ENCODE measurements at places on chromosomes 6 and 20. TPM values are rescaled to one million over a fixed set of nuclear protein-coding genes. Genes with fewer than 3 reads are reported as not detected.

DNA sequence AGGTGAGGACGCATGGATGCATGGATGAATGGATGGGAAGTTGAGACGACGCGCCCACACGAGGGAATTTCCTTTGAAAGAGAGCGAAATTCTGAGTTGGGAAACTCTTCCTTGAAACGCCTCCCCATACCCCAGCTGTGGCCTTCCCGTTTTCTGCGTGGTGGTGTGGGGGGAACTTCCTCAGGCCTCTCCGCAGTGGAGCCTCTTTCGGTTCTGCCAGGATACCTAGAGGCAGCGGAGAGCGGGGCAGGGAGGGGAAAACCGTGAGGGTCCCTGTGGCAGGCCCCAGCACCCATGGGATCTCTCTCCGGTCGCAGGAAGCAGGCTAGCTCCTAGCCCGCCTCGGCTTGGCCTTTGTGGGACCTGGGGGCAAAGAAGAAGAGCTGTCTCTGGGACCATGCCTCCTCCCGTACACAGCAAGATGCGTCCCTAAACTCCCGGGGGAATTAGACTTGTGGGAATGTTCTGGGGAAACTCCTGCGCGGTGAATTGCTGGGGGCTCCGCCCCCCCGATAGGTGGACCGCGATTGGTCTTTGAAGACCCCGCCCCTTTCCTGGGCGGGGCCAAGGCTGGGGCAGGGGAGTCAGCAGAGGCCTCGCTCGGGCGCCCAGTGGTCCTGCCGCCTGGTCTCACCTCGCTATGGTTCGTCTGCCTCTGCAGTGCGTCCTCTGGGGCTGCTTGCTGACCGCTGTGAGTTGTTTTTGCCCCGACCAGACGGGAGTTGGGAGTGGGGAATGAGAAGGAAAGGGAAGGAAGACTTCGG is at the start of gene CD40:
TSS of gene CD40 (plus strand) at position 611 of the 764 bp plus-strand sequence. CDS start at position 641, 30 bp downstream.
- H3K36me3 ChIP-seq, result peaks cover 4% of the 10 kb centered on the region
- H3K4me3 ChIP-seq, result peak within 1 kb of the TSS; percentile 86
- peak; percentile 95 for DNase-seq
- peaks cover 7% of the 10 kb centered on the region for H3K27me3 ChIP-seq
- H3K27ac ChIP-seq, result no peak within 1 kb of the TSS

DNA sequence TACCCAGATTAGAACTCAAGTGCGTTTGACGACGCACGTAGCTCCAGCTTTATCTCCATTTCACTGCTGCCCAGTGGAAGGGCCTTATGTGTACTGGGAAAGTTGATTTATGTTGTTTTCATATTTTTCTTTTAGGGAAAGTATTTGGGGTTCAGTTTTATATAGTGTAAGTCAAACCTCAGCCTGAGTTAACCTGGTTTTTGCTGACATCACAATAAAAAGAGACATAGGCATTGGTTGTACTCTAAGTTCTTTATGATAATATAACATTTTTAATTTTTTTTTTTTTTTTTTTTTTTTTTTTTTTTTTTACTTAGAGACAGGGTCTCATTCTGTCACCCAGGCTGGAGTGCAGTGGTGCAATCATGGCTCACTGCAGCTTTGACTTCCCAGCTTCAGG is 34.1 kb upstream of the PRL start:
- DNase-seq, result no peak
- peaks cover 2% of the 10 kb centered on the region for H3K4me1 ChIP-seq
- H3K27ac ChIP-seq, result no peak overlapping the region
- no peak overlapping the region for H3K4me3 ChIP-seq
- H3K27me3 ChIP-seq, result no peaks in the 10 kb centered on the region
- no peaks in the 10 kb centered on the region for H3K36me3 ChIP-seq

The ABRACL gene
- total RNA-seq, result 123 TPM

GRCh38 chr6:41921712-41921998 is 356 bp downstream of the BYSL start:
- no peaks in the 10 kb centered on the region for H3K4me1 ChIP-seq
- no peaks in the 10 kb centered on the region for H3K27me3 ChIP-seq
- peak overlapping the region; percentile 100 for H3K4me3 ChIP-seq

DNA sequence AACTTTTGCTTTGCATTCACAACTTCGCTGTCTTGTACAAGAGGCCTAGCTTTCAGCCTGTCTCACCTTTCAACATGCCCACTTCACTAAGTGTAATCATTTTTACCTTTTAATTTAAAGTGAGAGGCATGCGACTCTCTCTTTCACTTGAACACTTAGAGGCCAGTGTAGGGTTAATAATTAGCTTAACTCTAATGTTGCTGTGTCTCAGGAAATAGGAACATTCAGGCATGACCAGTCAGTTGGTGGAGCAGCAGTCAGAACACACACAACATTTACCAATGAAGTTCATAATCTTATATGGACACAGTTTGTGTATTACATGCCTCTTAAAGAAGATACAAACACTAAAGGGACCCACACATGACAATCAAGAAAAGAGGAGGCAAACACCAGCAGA is 47.6 kb downstream of the HTR1B start:
- H3K27me3 ChIP-seq, result no peaks in the 10 kb centered on the region
- no peaks in the 10 kb centered on the region for H3K4me1 ChIP-seq
- no peak for DNase-seq
- no peak overlapping the region for H3K4me3 ChIP-seq

GRCh38 chr6:6626187-6626586 is 37.7 kb downstream of the LY86 start:
- H3K4me3 ChIP-seq, result no peak overlapping the region
- no peak for DNase-seq
- H3K4me1 ChIP-seq, result no peaks in the 10 kb centered on the region
- H3K36me3 ChIP-seq, result no peaks in the 10 kb centered on the region
- no peaks in the 10 kb centered on the region for H3K27me3 ChIP-seq

GRCh38 chr20:31806564-31807355 is 12.4 kb upstream of the MYLK2 start:
- no peak overlapping the region for H3K4me3 ChIP-seq
- no peak for DNase-seq
- no peak overlapping the region for H3K27ac ChIP-seq

DNA sequence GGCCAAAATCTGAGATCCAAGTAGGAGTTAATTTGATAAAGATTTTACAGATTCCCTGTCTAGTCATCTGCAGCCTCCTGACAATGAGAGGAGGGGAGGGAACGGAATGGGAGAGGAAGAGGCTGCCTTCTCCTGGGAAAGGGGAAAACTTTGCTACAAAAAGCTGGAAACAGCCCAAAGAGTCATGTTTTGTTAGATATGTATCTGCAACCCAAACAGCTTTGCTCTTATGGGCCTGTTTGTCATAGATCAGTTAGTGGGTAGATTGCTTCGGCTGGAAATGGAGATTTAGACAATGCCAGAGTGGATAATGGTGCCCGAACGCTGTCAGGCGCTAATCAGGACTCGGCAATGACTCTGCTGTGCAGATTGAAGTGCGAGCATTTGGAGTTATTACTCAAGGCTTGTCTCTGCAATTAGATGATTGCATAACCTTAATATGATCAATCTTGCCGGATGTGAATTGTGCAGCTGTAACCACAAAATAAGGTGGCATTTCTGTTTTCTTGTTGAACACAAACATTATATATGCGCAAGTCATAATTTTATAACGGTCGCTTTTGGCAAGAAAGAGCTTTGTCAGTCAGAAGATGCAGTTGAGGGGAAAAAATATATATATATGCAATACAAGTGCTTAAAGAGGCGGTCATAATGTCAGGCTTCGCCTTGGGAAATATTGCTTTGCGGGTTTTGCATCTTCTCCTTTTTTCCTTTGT is 92.4 kb upstream of the MAFB start:
- H3K27me3 ChIP-seq, result no peaks in the 10 kb centered on the region
- H3K36me3 ChIP-seq, result no peaks in the 10 kb centered on the region
- H3K27ac ChIP-seq, result no peak overlapping the region
- H3K4me3 ChIP-seq, result no peak overlapping the region
- DNase-seq, result no peak
- peaks cover 3% of the 10 kb centered on the region for H3K4me1 ChIP-seq

DNA sequence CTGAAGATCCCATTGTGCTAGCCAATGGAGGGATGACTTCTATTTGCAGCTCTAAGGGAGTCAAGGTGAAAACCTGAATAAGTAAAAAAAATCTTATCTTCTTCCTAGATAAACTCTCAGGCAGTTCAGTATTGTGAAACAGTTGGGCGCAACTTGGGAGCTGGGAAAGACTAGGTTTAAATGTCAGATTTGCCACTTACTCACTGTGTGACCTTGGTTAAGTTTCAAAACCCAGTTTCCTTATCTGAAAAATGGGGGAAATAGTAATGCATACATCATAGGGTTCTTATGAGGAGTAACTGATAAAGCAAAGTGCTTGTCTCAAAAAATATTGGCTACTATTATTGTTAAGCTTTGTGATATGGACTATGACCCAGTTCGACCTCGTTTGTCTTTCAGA is 88.8 kb downstream of the CD83 start:
- DNase-seq, result no peak
- H3K4me3 ChIP-seq, result no peak overlapping the region
- no peaks in the 10 kb centered on the region for H3K27me3 ChIP-seq
- H3K36me3 ChIP-seq, result peaks cover 3% of the 10 kb centered on the region

GRCh38 chr6:111620169-111620568 is 14.5 kb upstream of the TRAF3IP2 start:
- no peaks in the 10 kb centered on the region for H3K27me3 ChIP-seq
- no peaks in the 10 kb centered on the region for H3K36me3 ChIP-seq
- no peak for DNase-seq
- no peak overlapping the region for H3K4me3 ChIP-seq

The PCED1A gene
- total RNA-seq, result 30.8 TPM

GRCh38 chr20:36118371-36118770 is 36.2 kb upstream of the EPB41L1 start:
- no peaks in the 10 kb centered on the region for H3K27me3 ChIP-seq
- H3K4me1 ChIP-seq, result 0 out of 2 replicates have a peak, but pooled peaks cover 2% of the 10 kb centered on the region
- no peak for DNase-seq
- no peak overlapping the region for H3K27ac ChIP-seq
- H3K4me3 ChIP-seq, result no peak overlapping the region

The ZBP1 gene
- total RNA-seq, result not detected

The F13A1 gene
- 0.18 TPM for total RNA-seq

The FAM209B gene
- 0.92 TPM for total RNA-seq

DNA sequence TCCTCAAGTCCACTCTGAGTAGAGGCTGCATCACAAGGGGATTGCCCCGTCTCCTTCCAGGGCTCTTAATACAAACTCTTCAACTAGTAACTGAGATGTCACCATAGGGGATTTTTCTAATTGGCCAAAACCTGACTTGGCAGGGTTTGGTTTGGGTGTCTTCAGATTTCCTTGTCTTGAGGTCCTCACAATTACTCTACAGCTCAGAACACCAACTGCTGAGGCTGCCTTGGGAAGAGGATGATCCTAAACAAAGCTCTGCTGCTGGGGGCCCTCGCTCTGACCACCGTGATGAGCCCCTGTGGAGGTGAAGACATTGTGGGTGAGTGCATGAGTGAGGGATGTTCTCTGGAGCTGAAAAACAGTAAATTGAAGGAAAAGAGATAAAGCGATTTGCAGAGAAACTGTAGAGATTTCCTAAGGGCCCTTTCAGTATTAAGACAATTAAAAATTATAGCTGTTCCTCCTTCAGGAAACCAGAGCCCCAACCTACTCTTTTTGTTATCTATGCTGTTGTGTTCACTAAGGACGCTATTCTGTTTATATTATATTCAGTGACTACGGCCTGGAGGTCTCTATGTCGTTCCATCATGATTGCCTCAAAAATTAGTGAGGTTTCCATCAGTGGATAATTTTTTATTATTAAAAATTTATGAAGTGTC is at the start of gene HLA-DQA1:
TSS of gene HLA-DQA1 (plus strand) at position 188 of the 662 bp plus-strand sequence. CDS start at position 241, 53 bp downstream.
- no peak for DNase-seq
- no peaks in the 10 kb centered on the region for H3K36me3 ChIP-seq
- H3K27ac ChIP-seq, result no peak within 1 kb of the TSS
- H3K4me3 ChIP-seq, result no peak within 1 kb of the TSS

The MAK gene
- total RNA-seq, result 0.20 TPM

DNA sequence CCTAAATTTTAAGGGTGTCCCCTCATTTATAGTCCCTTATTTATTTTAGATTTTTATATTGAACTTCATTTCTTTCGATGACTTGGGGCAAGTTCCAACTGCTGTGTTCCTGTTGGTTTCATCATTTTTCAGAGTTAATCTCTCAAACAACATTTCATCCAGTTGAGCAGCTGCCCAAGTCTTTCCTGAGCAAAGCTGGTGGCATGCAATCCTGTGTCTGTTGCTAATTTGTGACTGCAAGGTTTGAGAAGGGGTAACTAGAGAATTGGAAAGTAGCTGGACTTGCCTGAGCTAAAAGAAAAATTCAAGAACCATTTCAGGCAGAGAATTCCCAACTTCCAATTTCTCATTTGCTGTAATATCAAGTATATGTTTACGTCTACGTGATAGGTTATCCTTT is 881.5 kb upstream of the SLC35B3 start:
- no peak overlapping the region for H3K27ac ChIP-seq
- H3K4me1 ChIP-seq, result no peaks in the 10 kb centered on the region
- H3K36me3 ChIP-seq, result no peaks in the 10 kb centered on the region
- H3K27me3 ChIP-seq, result no peaks in the 10 kb centered on the region
- H3K4me3 ChIP-seq, result no peak overlapping the region

DNA sequence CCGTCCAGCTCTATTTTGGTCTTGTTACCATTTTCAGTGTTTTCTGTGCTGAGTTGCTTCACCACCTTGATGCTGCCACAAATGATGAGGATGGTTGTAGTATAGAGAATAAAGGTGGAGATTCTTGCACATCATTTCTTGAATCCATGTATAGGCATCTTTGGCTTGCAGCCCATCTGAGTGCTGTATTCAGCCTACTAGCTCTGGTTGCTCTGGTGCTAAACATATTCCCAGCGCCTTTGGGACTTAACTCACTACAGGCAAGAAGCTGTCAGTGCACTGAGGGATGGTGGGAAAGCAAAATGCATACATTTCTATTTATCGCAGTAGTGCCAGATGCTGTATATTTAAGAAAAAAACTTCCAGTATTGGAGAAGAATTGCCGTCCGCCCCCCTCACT is 86.0 kb downstream of the CARMIL1 start:
- DNase-seq, result no peak
- no peak overlapping the region for H3K27ac ChIP-seq
- no peak overlapping the region for H3K4me3 ChIP-seq
- H3K4me1 ChIP-seq, result peaks cover 8% of the 10 kb centered on the region
- H3K36me3 ChIP-seq, result no peaks in the 10 kb centered on the region
- no peaks in the 10 kb centered on the region for H3K27me3 ChIP-seq

DNA sequence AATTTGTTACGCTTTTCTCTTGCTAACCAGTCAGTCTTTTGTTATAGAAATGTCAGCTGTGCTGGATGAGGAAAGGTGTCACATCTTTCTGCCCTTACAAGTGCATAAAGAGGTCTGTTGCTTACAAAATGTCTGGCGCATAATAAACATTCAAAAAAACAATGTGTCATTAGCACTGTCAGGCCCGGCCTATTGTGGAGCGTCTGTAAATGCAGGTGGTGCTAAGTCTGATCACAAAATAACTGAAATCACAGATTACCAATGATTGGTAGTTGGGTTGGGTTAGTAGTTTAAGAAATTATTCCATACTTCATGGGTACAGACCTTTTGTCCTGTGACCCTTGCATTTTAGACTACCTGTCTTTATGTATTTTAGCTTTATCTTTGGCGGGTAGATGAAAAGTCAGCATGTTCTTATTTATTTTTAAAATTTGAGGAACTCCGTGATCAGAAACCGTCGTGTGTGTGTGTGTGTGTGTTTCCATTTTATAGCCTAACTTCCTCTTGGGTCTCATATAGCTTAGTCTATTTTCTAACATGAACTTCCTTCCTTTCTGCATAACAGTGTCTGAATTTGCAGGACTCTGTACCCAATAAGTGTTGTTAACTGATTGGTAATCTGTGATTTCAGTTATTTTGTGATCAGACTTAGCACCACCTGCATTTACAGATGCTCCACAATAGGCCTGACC is 88.1 kb upstream of the IFNGR1 start:
- peaks cover 11% of the 10 kb centered on the region for H3K36me3 ChIP-seq
- DNase-seq, result no peak
- no peak overlapping the region for H3K4me3 ChIP-seq
- peaks cover 4% of the 10 kb centered on the region for H3K4me1 ChIP-seq
